Kidney (tissue), 22 donors: ENCODE measurements at places on chromosomes 7 and 10. TPM values are rescaled to one million over a fixed set of nuclear protein-coding genes. Genes with fewer than 3 reads are reported as not detected.

Gene HOXA13
- total RNA-seq: 0.44 TPM

Gene CALY
- total RNA-seq: 0.41 TPM

Gene HMX2
- 0.25 TPM for total RNA-seq

Gene ASIC3
- 1.9 TPM for total RNA-seq

Gene CYP3A5
- 13.5 TPM for total RNA-seq

Gene TMEM213
- total RNA-seq: 30.2 TPM
